ENCODE measurements at places on chromosomes 7 and 10.

DNA sequence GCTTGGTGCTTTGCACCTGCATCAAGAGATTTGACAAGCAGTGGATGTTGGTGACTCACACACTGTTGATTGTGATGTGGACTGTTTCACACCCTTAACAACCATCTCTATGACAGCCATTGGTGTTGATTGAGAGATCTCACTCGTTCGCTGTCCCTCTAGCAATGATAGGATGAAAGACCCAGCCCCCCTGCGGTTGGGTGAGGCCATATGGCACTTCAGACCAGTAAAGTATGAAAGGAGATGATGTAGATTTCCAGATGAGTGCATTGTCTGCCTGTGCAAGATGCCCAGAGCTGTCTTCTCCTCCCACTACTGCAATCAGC is 138.7 kb upstream of the PRR15 start:
- DNase-seq, result no peak

DNA sequence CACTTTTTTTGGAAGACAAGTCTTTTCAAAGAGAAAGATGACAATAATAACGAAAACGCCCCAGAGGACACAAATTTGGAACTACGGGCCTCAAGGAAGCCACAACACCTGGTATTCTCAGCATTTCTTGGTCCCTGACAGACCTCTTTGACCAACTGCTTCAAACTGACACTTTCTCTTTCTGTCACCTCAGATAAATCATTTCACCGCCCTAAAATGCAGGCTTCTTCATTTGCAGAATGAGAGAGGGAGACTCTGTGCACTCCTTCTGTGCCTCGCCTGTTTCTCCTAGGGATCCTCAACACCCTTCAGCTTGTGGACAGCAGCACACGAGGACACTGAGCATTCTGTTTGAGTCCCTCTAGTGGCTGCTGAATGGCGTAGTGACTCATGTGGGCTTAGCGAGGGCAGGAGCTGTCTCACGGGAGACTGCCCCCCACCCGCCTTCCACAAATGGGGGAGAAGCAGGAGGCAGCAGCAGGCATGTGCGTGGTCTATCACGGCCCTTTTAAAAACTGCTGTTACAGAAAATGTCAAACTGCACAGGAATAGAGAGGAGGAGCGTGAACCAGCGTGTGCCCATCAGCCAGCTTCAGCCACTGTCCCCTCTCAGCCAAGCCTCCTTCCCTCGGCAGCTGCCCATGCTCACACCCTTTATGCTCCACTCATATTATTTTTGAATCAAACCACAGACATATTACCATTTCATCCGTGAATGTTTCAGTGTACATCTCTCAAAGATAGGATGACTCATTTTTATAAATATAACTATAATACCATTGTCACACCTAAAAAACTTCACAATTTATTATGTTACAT is 41.4 kb downstream of the GSDME start:
- DNase-seq, result no peak

DNA sequence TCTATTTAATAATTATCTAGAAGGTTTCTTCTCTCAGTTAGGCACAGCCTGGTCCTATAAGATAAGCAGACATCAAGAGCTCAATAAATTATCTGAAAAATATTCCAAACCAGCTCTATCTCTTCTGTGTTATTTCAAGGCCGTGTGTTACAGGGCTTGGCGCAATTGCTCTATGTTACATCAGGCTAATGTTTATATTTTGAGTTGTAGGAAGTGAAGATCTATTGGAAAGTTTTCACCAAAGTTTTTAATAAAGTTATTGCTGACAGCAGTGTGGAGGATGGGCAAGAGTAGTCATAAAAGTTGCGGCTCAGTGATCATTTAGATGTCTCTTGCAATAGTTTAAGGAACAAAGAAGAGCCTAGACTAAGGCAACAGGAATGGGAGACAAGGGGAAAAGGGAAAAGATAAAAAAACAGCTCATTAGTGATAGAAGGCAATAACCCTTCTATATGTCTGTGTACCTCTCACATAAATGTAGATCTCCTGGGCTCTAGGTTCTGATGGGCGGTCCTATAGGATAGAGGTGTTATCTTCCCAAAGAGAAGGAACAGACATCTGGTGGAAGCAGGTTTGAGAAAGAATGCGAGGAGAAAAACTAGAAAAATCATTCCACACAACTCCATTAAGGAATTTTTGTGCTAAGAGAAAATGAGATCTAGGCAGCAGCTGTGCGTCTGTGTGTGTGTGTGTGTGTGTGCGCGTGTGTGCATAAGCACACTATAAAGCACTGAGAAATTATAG is 5.9 kb upstream of the ANKRD7 start:
- DNase-seq, result no peak

GRCh38 chr10:35986756-35987502 is 344.8 kb upstream of the FZD8 start:
- DNase-seq, result no peak

GRCh38 chr7:110803602-110804143 is 287.3 kb upstream of the LRRN3 start:
- no peak for DNase-seq

Measured in BJ (cell line).